ENCODE measurements at places on chromosomes 5 and 9. TPM values are rescaled to one million over a fixed set of nuclear protein-coding genes. Genes with fewer than 3 reads are reported as not detected.

- DNase-seq, result no peak
Measured at GRCh38 chr9:121486043-121486442, 13.6 kb downstream of the GGTA1 start.

GRCh38 chr5:24999732-25000131, 355.0 kb upstream of the CDH10 start:
- DNase-seq, result no peak

DNA sequence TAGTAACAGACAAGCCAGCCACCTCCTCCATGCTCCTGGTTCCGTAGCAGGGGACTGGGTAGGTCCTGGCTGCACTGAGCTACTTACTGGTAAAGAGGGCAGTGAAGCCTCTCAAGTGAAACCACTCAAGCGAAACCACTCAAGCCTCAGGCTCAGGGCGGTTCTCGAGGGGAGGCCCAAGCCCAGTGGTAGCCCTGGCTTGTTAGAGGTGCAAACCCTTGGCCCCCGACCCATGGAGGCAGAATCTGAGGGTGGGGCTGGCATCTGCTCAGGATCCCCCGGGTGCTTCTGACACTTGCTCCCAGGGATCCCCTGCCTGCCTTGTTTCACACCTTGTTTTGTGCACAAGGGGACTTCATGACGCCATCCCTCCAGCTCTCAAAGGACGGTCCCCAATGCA, 76.5 kb upstream of the OLFM1 start:
- peak; percentile 19 for DNase-seq

DNA sequence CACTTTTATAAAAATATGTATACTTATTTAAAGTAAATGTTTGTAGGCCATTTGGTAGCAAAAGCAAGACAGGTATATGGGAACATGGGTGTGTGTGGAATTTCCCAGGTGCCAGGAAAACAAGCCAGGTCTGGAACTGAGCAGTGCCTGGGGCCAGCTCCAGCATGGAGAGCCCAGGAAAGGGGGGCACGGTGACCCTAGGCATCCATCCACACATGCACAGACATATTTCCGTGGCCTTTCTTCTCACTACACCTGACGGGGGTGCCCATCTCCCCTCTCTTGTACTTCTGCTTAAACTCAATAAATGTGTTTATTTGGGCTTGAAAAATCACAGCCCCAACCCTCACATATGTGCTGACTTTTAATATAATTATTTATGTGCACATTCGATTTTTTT, 31.2 kb upstream of the CXCL14 start:
- DNase-seq, result no peak

DNA sequence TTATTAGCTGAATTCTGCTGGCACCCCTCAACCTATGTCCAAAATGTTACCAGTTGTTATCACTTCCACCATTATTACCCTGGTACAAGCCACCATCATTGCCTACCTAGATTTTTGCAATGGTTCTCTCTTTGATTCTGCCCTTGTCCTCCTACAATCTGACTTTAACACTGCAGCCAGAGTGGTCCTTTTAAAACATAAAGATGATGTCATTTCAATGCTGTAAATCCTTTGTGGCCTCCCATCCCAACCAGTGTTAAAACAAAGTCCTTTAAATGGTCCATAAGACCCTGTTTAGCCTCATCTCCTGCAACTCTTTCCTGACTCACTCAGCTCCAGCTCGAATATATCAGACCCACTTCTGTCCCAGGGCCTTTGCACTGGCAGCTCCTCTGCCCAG, 54.9 kb upstream of the FSTL4 start:
- DNase-seq, result no peak

GRCh38 chr9:94613003-94613402, 19.4 kb upstream of the FBP2 start:
- DNase-seq, result no peak

GRCh38 chr9:75669721-75670120, 220.8 kb upstream of the PCSK5 start:
- DNase-seq, result no peak

DNA sequence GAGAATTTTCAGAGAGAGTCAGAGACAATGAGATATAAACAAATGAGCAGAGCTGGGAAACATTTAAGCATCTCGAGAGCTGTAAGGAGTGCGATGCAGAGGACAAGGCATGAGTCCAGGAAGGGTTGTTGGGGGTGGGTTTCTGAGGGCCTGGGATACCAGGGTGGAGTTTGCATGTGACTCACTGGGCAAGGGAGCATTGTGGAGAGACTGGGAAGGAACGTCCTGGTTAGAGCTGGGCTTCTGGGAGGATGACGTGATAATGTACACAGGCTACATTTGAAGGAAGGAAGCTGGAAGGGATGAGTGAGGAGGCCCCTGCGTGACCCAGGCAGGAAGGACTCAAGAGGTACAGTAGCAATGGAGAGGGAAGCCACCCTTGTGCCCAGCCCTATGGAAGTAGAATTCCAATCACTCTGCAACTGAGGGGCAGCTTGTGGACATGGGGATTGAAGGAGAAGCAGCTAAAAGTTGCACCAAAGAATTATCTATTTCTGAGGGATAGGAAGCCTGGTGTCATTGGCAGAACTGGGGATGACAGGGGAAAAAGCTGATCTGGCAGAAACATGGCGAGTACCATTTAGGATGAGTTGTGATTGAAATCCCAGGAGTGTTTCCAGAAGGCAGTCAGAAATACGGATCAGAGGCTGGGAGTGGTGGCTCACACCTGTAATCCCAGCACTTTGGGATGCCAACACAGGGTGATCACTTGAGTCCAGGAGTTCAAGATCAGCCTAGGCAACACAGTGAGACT, 59.3 kb upstream of the AFAP1L1 start:
- no peak for DNase-seq

Gene STKLD1
- 3.8 TPM for polyA plus RNA-seq

Gene KIF4B
- 0.15 TPM for polyA plus RNA-seq
